ENCODE measurements at places on chromosomes 16 and 17. TPM values are rescaled to one million over a fixed set of nuclear protein-coding genes. Genes with fewer than 3 reads are reported as not detected.
A peak's percentile ranks its signal among the peaks of the same experiment; 100 is the strongest.

PYY gene
- not detected for total RNA-seq

SLC52A1 gene
- 1.3 TPM for total RNA-seq

ITGAX gene
- total RNA-seq: 0.23 TPM

GLIS2 gene
- total RNA-seq: 2.2 TPM

TSNAXIP1 gene
- total RNA-seq: 0.52 TPM

SEZ6L2 gene
- 12.8 TPM for total RNA-seq

MT1A gene
- 62.4 TPM for total RNA-seq

HCRT gene
- total RNA-seq: not detected

FAM171A2 gene
- total RNA-seq: 8.0 TPM

DNA sequence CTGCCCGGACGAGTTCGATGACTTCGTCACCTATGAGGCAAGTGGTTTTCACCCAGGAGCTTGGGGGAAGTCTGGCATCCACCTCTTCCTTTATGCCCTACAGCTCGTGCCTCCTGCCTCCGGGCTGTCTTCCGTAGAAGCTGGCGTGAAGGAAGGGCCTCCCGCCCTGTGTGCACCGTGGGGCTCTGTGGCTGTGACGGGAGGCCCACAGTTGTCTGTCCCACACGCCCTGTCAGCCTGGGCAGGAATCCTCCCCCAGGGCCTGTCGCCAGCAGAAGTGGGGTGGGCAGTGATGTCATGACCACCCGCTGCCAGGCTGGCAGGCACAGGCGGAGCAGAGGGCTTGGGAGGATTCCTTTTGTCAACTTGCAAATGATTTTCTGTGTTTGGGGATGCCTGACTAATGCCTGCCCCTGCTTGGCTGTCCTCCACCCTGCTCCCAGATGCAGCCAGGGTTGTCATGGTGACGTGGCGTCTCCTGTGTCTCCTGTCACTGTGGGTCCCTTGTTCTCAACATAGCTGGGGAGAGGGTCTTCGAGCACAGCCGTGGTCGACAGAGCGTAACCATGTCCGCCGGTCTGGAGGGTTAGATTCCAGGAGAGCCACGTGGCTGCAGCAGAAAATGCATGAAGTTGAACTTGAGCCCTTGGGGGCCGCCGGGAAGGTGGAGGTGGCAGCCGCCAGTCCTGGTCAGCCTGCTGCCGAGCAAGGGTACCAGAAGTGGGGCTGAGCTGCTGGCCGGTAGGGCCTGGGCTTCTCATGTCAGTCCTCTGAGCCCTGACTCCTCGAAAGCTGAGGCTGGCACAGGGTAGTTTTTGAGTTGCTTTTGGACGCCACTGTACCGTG lies 46.1 kb downstream of the RAB11FIP3 start:
- DNase-seq: no peak

DNA sequence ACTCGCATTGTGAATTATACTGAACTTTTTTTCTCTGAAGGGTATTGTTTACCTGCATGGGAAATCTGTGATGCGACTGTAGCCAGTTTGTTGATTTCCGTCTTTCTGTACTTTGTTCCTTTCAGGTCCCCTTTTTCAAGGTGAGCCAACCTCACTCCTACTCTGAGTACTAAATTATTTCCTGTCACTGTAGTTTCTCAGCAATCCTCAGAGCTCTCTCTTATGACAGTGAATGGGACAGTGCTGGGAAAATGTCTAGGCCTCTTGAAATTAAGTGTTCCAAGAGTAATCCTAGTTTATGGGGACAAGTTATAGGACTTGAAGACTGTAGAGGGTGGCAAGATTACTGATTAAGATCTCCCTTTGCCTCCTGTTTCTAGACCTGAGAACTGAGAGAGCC lies 167.6 kb downstream of the CNTNAP4 start:
- DNase-seq: no peak

GRCh38 chr16:12784076-12784475 lies 19.6 kb downstream of the CPPED1 start:
- no peak for DNase-seq

- no peak for DNase-seq
These were observed 4.5 kb upstream of the PHAF1 start for GRCh38 chr16:67105246-67105645.

DNA sequence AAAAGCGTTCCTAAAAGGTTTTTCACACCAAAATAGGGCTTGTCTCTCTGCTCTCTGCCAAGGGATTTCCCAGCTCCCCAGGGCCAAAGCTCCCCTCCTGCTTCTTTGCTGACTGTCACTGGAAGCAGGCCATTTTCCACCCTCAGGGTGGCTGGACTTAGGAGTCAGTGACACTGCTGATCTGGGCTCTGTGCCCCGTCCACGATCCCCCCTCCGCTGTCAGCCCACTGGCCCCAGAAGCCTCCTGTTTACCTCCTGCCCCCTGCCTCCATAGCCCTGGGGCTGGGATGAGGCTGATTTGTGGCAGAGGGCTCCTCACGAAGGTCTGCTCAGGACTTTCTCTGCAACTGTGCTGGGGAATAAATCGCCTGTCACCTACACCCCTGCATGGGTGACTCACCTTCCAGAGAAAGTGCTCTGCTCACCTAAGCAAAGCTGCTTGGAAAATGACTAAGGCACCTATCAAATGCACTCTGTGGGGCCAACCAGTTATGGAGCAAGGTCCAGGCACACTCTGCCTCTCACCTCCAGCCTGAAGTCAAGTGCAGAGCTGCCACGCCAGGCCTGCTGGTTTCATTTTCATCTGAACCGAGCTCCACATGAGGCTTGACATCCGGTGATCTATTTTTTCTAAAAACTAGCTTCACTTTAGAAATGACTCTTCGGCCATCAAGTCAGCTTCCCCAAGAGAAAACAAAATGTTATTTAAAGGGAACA lies 4.9 kb downstream of the MAP3K14 start:
- peak; percentile 86 for DNase-seq

DNA sequence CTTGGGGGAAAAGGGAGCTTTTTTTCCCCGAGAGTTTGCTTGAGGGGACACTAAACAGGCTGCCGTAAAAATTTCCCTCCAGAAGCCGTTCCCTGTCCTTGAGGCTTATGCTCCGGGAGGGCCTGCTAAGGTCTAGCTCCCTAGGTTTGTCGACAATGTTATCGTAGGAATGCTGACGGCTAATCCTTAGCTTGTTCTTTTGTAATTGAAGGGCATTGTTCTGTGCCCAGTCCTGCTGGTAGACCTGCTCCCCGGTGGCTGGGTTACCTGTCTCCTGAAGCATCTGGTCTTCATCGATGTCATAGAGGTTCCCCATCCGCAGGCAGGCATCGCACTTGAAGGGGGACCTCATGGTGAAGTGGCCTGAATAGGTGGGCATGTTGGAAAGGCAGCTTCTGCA lies 418.7 kb downstream of the GRIN2A start:
- no peak for DNase-seq

GRCh38 chr16:82044585-82044911 lies 9.5 kb downstream of the HSD17B2 start:
- no peak for DNase-seq

GRCh38 chr17:64392300-64392699 lies 1.6 kb upstream of the PECAM1 start:
- no peak for DNase-seq

GRCh38 chr17:82649501-82650261 lies 1.4 kb upstream of the WDR45B start:
- DNase-seq: no peak

- DNase-seq: no peak
These were observed 9.7 kb upstream of the BAHCC1 start for GRCh38 chr17:81385320-81386111.

GRCh38 chr16:64092271-64092670 lies 1029.6 kb downstream of the CDH11 start:
- peak; percentile 59 for DNase-seq

GRCh38 chr16:20894388-20894787 lies 5.8 kb downstream of the DCUN1D3 start:
- DNase-seq: no peak

GRCh38 chr17:72390675-72391508 lies 270.1 kb downstream of the SOX9 start:
- DNase-seq: no peak
